ENCODE measurements at places on chromosomes 12 and 14.
A peak's percentile ranks its signal among the peaks of the same experiment; 100 is the strongest.

- no peak for DNase-seq
Measured at GRCh38 chr12:81778719-81779118, 19.6 kb upstream of the PPFIA2 start.

- DNase-seq = no peak
Measured at GRCh38 chr12:73384592-73384991, 1112.4 kb downstream of the TRHDE start.

GRCh38 chr12:118035190-118036041 is 18.9 kb downstream of the RFC5 start:
- DNase-seq = peak; percentile 33

GRCh38 chr14:58238252-58239243 is 6.1 kb upstream of the PSMA3 start:
- no peak for DNase-seq

DNA sequence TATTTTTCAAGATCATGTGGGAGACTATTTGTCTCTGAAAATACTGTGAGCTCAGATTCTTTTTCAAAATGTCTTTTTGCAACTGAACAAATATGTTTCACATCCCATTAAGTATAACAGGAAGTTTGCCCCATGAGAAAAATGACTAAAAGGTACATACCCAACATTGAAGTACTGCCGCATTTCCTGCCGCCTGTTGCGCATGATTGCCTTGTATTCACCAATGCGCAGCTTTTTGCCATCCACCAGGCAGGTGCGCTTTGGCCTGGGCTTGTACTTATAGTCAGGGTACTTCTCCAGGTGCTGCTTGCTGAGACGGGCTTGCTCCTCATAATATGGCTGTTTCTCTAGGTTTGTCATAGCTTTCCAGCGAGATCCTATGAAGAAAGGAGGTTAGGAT is 413.2 kb downstream of the SOX5 start:
- no peak for DNase-seq

- no peak for DNase-seq
Measured at GRCh38 chr12:93447555-93448290, 6.0 kb upstream of the UBE2N start.

- DNase-seq = no peak
Measured at GRCh38 chr12:115137812-115138521, 454.0 kb upstream of the TBX3 start.

GRCh38 chr12:66599816-66600215 is 79.1 kb downstream of the GRIP1 start:
- DNase-seq = no peak

DNA sequence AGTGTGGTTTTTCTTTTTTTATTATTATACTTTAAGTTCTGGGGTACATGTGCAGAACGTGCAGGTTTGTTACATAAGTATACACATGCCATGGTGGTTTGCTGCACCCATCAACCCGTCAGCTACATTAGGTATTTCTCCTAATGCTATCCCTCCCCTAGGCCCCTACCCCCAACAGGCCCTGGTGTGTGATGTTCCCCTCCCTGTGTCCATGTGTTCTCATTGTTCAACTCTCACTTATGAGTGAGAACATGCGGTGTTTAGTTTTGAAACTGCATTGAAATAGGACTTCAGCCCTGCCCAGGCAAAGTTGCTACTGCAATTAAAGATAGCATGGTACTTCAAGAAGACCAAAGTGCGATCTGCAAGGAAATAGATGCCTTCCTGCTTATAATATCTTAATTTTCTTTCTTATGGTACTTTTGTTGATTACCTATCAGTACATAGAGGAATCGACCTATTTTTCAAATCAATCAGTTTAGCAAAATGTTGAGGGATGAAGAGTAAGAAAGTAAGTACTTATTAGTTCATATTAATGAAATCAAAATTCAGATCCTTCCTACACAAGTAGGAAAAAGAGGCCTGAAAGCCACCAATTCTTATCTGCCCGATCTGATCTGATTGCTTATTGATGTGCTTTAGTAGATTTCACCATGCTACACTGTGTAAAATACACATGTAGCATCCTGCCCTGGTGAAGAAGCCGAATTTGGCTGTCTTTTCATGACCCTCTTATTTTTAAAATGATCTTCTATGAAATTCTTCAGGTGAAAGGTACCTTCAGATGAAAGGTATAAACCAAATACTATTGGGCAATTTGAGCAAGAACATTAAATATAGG is 1.6 kb downstream of the LTA4H start:
- no peak for DNase-seq

- no peak for DNase-seq
Measured at GRCh38 chr12:116540622-116541152, 18.5 kb upstream of the MAP1LC3B2 start.

DNA sequence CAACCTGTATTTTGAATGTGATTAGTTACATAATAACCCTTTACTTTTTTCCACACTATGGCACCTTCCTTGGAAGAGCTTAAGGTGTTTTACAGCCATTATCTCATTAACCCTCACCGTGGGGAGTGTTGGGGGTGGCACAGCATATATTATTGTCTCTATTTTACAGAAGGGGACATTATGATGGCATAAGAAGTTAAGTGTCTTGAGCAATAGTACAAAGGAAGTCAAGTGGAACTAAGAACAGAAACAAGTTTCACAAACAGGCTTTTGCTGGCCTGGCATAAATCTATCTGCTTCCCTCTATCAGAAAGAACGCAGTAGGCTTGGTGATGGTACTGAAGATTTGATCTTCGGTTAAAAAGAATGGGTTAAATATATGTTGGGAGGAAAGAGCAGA is 169.7 kb upstream of the OTX2 start:
- DNase-seq = no peak

GRCh38 chr14:59455411-59455810 is 9.8 kb downstream of the GPR135 start:
- DNase-seq = peak; percentile 4

GRCh38 chr12:92208613-92209121 is 63.0 kb upstream of the BTG1 start:
- peak; percentile 88 for DNase-seq

DNA sequence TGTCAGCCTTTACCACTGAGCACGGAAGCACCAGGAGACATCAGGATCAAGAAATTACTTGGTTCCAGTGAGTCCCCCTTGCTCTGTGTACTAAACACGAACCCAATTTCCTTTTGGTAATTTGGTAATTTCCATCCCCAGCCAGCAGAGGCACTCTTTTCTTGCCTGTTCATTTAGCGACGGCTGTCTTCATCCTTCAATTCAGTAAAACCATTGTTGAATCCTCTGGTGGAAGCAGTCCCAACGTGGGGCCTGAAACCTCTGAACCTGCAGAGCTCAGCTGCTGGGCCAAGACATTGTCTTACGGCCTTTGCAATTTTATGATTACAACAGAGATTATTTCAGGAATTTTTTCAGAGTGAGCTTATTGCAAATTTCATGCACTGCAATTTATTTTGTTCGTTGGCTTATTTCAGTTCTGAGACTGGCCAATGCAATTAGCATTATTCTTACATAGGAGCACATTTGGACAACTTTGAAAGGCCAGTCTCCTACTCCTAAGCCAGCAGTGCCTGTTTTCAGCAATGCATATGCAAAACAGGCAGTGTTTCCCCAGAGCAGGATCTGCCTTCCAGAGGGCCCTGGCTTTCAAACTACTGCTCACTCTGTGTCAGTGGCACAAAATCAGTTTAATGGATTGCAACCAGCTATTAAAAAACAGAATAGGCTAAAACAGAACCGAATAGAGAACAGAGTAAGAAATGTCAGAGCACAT is 372.9 kb upstream of the TMEM132C start:
- peak; percentile 11 for DNase-seq

- DNase-seq = peak; percentile 96
Measured at GRCh38 chr12:64088431-64089349, 133.4 kb downstream of the KICS2 start.

- no peak for DNase-seq
Measured at GRCh38 chr12:1912580-1913376, 5.7 kb downstream of the CACNA2D4 start.

DNA sequence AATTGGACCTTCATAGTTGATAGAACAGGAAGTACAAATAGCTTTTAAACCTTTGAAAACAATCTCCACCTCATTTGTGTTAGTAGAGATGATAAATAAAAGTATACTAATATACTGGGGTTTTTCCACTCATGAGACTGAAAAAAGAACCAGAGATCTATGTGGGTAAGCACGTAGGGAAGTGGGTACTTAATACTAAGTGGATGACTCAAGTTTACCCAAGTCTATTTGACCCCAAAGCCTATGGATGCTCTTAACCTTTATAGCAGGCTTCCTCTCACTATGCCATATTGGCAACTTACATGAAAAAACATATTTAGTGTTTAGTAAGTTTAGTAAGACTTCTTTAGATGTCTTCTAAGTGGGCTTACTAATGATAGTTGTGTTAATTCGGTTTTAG is 49.2 kb upstream of the CHPT1 start:
- no peak for DNase-seq

DNA sequence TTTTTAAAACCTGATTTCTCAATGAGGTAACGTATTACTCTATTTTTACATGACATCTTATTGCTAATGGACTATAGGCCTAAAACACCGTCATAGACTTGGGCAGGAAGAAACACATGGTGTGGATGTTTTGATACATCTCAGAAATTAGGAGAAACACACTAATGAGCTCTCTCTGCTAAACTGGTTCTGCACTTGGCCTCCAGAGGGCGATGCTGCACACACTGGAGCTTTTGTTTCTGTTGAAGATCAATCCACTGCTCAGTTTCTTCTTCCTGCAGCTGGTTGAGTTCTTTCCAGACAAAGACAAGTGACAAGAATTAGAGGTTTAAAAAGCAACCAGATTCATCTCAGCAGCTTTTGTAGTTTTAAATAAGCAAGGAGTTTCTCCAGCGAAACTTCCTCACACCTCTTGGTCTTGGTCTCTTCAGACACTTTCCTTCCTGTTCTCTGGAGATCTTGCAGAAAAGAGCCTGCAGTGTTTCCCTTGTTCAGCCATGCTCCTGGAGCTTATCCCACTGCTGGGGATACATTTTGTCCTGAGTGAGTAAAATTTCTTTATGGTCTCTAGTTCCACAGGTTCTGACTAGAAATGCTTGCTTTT is 178.5 kb upstream of the OR4E1 start:
- DNase-seq = peak; percentile 71

DNA sequence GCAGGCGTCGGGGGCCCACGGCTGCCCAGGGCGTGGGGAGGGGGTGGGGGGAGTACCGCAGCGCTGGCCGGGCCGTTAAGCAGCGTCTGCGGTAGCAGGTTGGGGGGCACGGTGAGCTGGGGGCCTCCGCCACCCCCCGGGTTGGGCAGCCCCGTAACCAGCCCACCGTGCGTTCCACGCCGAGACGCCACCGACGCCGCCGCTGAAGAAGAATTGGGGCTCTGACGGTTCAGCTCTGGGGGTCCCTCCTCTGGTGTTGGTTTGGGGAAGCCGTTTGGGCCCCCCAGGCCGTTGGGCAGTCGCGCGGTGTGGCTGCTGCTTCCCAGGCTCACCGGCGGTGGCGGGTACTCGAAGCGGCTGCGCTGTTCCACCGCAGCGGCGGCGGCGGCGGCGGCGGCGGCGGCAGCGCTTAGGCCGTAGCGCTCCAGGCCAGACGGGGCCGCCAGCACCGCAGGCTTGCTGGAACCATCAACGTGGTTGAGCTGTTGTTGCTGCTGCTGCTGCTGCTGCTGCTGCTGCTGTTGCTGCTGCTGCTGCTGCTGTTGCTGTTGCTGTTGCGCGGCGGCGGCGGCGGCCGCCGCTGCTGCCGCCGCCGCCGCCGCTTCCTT is 1.5 kb downstream of the IRF2BPL start:
- peak; percentile 82 for DNase-seq

- no peak for DNase-seq
Measured at GRCh38 chr14:104964546-104964945, 13.6 kb downstream of the AHNAK2 start.

DNA sequence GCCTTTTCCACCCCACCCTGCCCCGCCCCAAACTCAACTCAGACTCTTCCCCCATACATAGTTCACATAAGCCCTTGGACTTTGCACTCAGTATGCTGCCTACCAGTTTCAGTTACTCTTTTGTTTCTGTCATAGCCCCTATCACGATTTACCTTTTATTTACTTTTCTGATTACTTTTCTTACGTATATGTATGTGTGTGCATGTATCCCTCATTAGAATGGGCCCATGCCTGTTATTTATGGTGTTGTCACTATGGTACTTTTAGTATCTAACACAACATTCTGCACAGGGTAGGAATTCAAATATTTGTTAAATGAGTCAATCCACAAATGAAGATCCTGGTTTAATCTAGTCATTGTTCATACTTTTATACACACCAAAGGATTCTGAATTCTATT is 16.5 kb upstream of the LUM start:
- no peak for DNase-seq
